ENCODE measurements at places on chromosomes 11 and 22. TPM values are rescaled to one million over a fixed set of nuclear protein-coding genes. Genes with fewer than 3 reads are reported as not detected.
A peak's percentile ranks its signal among the peaks of the same experiment; 100 is the strongest.

GRCh38 chr11:57311109-57311936 is 13.4 kb downstream of the TNKS1BP1 start:
- H3K4me1 ChIP-seq = peaks cover 11% of the 10 kb centered on the region
- no peaks in the 10 kb centered on the region for H3K27me3 ChIP-seq
- peak; percentile 86 for DNase-seq
- no peak overlapping the region for H3K27ac ChIP-seq
- peaks cover 20% of the 10 kb centered on the region for H3K36me3 ChIP-seq
- peak overlapping the region; percentile 10 for H3K4me3 ChIP-seq

The USP2 gene
- total RNA-seq = 2.2 TPM

- H3K27me3 ChIP-seq = no peaks in the 10 kb centered on the region
- DNase-seq = no peak
- no peaks in the 10 kb centered on the region for H3K4me1 ChIP-seq
- no peak overlapping the region for H3K4me3 ChIP-seq
Measured at GRCh38 chr11:134367781-134368180, 36.0 kb downstream of the GLB1L2 start.

DNA sequence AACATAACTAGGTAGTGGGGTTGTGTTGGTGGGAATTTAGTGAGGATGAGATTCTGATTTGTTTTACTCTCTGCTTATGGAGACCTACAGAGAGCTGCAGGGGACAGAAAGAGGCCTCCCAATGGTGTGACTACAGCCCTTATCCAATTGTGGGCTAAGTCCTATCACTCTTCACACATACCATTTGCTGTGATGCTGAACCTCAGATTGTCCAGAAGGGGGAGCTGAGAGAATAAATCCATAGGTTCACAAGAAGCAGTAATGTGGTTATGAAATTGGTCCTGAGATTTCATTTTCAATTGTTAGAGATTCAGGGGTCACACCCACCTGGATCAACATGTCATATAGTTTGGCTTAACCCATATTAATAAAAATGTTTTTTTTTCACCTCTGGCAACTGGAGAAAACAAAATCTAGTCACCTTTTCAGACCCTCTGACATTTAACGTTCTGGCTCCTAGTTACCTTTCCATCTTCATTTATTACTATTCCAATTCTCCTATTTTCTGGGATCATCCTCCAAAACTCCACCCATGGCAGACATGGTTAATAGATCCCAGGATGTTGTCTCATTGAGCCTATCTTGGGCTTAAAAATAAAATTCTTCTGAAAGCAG is 53.3 kb upstream of the PTPN5 start:
- no peak for DNase-seq
- no peaks in the 10 kb centered on the region for H3K4me1 ChIP-seq
- no peaks in the 10 kb centered on the region for H3K36me3 ChIP-seq
- H3K27me3 ChIP-seq = peaks cover 26% of the 10 kb centered on the region
- no peak overlapping the region for H3K27ac ChIP-seq

The OSM gene
- 39.6 TPM for total RNA-seq

- H3K36me3 ChIP-seq = no peaks in the 10 kb centered on the region
- H3K27ac ChIP-seq = no peak overlapping the region
- H3K4me3 ChIP-seq = no peak overlapping the region
Measured at GRCh38 chr11:76566811-76567210, 103.7 kb downstream of the LRRC32 start.

The HYOU1 gene
- 127 TPM for total RNA-seq

DNA sequence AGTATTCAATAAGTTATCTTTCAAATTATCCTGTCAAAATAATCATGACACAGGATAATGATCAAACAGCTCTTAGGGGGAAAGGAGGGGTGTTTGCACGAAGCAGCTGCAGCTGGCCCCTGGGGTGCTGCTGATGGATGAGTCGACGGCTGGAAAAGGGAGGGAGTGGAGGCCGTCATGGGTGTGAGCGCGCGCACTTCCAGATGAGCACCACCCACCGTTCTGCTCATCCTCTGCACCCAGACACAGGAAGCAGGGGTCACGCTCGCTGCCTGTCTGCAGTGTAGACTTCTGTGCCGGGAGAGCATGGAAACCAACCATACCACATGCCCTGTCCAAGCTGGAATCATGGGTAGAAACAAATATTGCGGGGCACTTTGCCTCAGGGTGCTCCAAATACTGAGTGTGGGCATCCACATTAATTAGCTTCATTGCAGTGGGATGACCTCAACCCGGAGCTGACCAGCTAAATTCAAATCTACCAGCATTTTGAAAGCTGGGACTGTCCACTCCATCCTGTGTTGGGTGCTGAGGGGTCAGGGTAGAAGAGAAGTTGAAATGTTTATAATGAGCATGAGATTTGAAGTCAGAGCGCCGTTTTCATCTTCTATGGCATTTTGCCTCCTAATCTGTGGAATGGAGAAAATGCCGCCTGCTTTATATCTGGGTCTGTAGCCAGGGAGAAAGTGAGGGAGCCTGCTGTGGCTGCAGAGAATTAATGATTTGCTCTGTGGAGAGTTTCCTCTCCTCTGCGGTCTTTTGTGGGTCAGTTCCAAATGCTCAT is 802.4 kb downstream of the TBC1D22A start:
- H3K27ac ChIP-seq = no peak overlapping the region
- peaks cover 3% of the 10 kb centered on the region for H3K27me3 ChIP-seq
- no peaks in the 10 kb centered on the region for H3K36me3 ChIP-seq
- H3K4me1 ChIP-seq = no peaks in the 10 kb centered on the region
- H3K4me3 ChIP-seq = no peak overlapping the region

- H3K27ac ChIP-seq = peak overlapping the region; percentile 85
- peaks cover 12% of the 10 kb centered on the region for H3K36me3 ChIP-seq
- H3K4me3 ChIP-seq = no peak overlapping the region
Measured at GRCh38 chr11:78291503-78292108, 102.9 kb downstream of the USP35 start.

Data from activated CD4-positive, alpha-beta memory T cell treated with anti-CD3 and anti-CD28 coated beads for 36 hours (primary cell).